ENCODE measurements at places on chromosomes 5 and 9. TPM values are rescaled to one million over a fixed set of nuclear protein-coding genes. Genes with fewer than 3 reads are reported as not detected.

The LURAP1L gene
- not detected for total RNA-seq

The TMEM171 gene
- not detected for total RNA-seq

The ANKRD34B gene
- not detected for total RNA-seq

The ESM1 gene
- not detected for total RNA-seq

The LCN9 gene
- total RNA-seq = not detected

DNA sequence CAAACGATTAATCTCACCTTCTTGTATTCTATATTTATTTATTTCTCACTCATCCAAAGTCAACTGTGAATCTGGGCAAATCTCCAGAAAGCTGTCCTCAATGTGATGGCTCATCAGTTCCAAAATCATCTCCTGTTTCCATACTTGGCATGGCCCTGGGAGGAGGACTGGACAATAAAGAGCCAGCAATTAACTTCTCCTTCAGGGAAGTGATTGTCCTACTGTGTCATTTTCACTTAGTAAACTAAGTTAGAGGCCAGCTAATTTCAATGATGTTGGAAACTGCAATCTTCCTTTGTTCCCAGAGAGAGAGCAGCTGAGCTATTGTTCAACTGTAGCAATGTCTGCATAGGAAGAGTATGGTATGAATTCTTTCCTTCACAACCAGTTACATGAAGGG lies 17.5 kb downstream of the CDH12 start:
- no peak for DNase-seq

DNA sequence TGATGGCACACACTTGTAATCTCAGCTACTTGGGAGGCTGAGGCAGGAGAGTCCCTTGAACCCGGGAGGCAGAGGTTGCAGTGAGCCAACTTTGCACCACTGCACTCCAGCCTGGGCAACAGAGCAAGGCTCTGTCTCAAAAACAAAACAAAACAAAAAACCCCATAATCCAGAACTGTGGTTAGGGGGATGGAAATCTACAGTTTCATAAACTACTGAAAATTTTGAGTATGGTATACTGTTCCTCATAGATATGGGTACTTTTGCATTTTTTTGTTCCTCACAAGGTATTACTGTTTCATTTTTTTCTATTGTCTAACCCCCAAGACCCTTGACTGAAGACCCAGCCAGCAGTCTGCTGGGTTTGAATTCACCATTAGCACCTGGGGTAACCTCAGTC lies 52.2 kb upstream of the MAP3K1 start:
- DNase-seq = no peak

- DNase-seq = no peak
Measured at GRCh38 chr5:173710528-173710927, 94.1 kb upstream of the BOD1 start.

DNA sequence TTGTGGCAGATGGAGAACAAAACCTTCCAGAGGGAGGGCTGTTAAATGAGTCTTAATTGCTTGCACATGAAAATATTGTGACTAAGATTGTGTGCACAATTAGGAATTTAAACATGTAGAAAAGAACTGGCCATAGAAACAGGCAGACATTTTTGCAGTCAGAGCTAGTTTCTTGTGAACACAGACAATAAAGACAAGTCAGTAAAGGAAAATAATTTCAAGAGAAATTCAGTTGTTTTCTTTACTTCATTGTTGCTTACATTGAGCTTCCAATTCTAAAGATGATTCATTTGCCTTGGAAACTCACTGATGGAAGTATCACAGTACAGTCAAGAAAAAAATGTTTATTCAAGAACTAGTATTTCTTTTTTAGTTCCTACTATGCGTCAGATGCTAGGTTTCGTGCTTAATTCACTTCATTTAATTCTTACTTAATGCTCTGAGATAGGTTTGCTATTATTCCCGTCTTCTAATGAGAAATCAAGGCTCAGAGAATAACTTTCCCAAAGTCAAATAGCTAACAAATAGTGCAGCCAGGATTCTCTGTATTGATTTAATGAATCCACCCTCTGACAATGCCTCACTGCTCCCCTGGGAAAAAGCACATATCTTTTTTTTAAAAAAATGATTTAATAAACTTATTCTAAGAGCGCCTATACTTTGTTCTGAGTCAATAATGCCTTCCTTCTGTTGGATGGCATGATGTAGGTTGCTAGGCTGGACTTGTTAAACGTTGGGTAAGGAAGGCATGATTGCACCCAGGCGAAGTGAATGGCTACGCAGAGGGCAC lies 581.4 kb downstream of the RAB3C start:
- no peak for DNase-seq

DNA sequence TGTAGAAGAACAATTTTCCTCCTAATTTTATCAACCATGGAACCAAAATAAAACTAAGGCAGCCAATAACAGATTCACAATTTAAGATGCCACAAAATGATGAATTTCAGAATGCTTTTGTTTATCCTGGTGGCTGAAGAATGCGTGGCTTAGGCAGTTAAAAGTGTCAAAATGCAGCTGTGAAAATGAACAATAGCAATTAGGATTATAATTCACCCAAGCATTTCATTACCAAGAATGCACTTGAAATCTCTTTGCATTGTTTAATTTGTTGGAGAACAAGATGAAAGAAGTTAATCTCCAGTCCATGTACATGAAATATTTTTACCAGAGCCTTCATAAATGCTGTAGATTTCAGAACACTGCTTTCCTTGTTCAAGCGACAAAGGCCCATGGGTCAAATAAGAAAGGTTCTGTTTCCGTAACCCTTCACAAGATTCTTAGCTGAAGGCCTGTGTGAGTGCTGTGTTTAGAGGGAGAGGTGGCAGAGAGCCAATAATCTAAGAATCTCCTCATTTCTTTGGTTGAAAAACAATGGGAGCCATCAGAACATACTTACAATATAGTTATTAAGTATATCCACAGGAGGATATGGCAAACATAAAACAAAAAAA lies 39.3 kb downstream of the CLINT1 start:
- no peak for DNase-seq

GRCh38 chr5:145951071-145951470 lies 14.7 kb downstream of the SH3RF2 start:
- no peak for DNase-seq

GRCh38 chr5:158235159-158235547 lies 376.2 kb upstream of the CLINT1 start:
- DNase-seq = no peak

DNA sequence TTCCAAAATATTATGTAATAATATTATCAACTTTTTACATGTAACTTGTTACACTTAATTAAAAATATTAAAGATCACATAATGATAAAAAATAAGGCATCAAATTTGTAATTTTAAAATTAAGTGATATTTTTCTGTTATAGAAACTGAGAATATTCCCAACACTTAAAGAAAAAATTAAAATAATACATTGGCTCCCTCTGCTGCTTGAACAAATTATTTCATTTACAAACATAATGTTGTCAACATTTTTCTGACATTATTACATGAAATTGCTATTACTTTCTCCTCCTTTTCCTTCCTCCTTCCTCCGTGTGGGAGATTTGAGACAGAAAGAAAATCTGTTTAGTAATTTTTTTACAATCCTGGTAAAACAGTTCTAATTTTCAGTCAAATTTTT lies 42.3 kb downstream of the RNF180 start:
- DNase-seq = no peak

DNA sequence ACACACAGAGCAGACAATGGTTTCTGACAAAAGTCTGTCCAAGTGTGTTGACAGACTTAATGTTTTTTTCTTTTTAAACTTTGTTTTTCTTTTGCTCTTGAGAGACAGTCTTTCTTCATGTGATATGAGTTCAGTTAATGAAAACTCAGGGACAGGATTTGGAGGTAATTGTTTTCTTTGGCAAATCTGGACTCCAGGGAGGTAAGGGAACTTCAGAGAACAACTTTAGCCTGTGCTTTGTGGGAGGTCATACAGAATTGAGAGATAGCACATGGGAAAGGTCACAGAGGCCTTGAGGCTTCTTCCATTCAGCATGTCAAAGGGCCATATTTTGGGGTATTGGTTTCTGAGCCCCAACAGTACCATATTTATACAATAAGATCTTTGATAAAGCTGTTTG lies 9.3 kb downstream of the C9orf153 start:
- DNase-seq = no peak

GRCh38 chr9:99475401-99476065 lies 253.5 kb downstream of the SEC61B start:
- no peak for DNase-seq

DNA sequence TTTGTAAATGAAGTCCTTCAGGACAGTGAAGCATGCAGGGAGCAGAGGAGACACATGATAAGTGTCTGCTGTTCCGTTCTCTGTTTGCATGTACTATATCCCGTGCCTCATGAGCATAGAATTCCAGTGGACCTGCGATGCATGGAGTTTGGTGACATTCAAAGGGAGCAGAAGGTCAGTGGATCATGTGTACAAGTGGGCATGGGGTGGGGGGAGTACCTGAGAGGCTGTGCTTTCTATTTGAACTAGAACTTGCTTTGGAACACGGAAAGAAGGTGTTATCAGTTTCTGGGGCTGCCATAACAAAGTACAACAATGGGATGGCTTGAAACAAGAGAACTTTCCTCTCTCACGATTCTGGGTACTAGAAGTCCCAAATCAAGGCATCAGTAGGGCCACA lies 5.1 kb upstream of the CCNJL start:
- no peak for DNase-seq

Data from activated CD8-positive, alpha-beta T cell treated with anti-CD3 and anti-CD28 coated beads, Interleukin-2, amount 10 ng/mL, durations not matched to agents 7 days and 5 days (primary cell).